Natural killer cell treated with Interleukin-12 subunit alpha and Interleukin-12 subunit beta and Interleukin-15 and Interleukin-18, amount 100 ng/mL, for 72 hours (primary cell): ENCODE measurements at places on chromosomes 4 and X. TPM values are rescaled to one million over a fixed set of nuclear protein-coding genes. Genes with fewer than 3 reads are reported as not detected.

TMEM154 gene
- 14.9 TPM for total RNA-seq

TAF7L gene
- 0.84 TPM for total RNA-seq

FHIP1A gene
- 0.12 TPM for total RNA-seq

DNA sequence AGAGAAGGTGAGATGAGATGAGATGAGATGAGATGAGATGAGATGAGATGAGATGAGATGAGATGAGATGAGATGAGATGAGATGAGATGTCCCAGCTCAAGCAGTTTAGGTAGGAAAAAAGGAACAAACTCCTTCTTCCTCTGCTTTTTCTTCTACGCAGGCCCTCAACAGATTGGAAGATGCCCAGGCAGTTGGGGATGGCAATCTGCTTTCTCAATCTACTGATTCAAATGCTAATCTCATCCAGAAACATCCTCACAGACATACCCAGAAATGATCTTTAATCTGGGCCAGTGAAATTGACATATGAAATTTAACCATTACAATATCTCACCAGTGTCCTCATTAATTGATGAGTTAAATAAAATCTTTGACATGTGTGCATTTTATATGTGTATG is 370.3 kb upstream of the SLC7A11 start:
- no peak for DNase-seq
- H3K27me3 ChIP-seq: no peaks in the 10 kb centered on the region
- no peak overlapping the region for H3K4me3 ChIP-seq
- no peaks in the 10 kb centered on the region for H3K36me3 ChIP-seq
- H3K27ac ChIP-seq: no peak overlapping the region

GRCh38 chr4:36111172-36111571 is 133.1 kb downstream of the ARAP2 start:
- no peaks in the 10 kb centered on the region for H3K27me3 ChIP-seq
- peaks cover 12% of the 10 kb centered on the region for H3K4me1 ChIP-seq
- no peak overlapping the region for H3K27ac ChIP-seq

DNA sequence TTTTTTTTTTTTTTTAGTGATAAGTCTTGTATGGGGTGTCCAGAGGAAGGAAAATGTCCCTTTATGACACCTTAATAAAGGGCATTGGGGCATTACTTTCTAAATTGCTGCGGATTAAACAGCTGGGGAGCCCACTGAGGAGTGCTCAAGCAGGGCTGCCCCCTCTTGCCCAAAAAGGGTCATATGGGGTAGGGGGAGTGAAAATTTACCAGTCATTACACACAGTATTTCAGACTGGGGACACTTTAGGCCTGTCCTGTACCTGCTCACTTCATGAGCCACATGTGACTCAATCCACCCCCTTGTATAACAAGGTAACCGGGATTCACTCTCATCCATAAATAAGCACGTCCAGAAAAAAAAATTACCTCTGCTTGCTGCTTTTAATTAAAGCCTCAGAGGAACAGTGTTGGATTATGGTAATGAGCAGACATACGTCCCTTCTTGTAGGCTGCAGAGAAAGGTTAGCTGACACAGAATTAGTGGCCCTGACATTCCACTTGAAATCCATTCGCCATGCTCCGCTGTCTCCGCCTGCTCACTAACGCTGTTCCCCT is 1.8 kb downstream of the PRDM8 start:
- H3K27ac ChIP-seq: no peak overlapping the region
- no peak for DNase-seq
- no peak overlapping the region for H3K4me3 ChIP-seq
- peaks cover 18% of the 10 kb centered on the region for H3K36me3 ChIP-seq
- H3K27me3 ChIP-seq: peaks cover 17% of the 10 kb centered on the region
- peaks cover 29% of the 10 kb centered on the region for H3K4me1 ChIP-seq

GRCh38 chr4:89295415-89295927 is 12.1 kb downstream of the GPRIN3 start:
- no peak overlapping the region for H3K27ac ChIP-seq
- DNase-seq: no peak
- peaks cover 77% of the 10 kb centered on the region for H3K4me1 ChIP-seq
- peak overlapping the region; percentile 92 for H3K4me3 ChIP-seq
- peaks cover 10% of the 10 kb centered on the region for H3K36me3 ChIP-seq
- no peaks in the 10 kb centered on the region for H3K27me3 ChIP-seq

GRCh38 chr4:94084155-94084554 is 123.5 kb upstream of the SMARCAD1 start:
- no peaks in the 10 kb centered on the region for H3K27me3 ChIP-seq
- no peaks in the 10 kb centered on the region for H3K4me1 ChIP-seq
- no peak overlapping the region for H3K27ac ChIP-seq
- H3K36me3 ChIP-seq: no peaks in the 10 kb centered on the region
- no peak for DNase-seq
- H3K4me3 ChIP-seq: no peak overlapping the region

GRCh38 chr4:171334549-171334948 is 478.7 kb upstream of the GALNTL6 start:
- no peak overlapping the region for H3K27ac ChIP-seq
- no peaks in the 10 kb centered on the region for H3K27me3 ChIP-seq
- H3K4me3 ChIP-seq: no peak overlapping the region
- H3K4me1 ChIP-seq: no peaks in the 10 kb centered on the region

- H3K4me1 ChIP-seq: no peaks in the 10 kb centered on the region
- H3K36me3 ChIP-seq: no peaks in the 10 kb centered on the region
- no peak for DNase-seq
- H3K27ac ChIP-seq: no peak overlapping the region
- H3K4me3 ChIP-seq: no peak overlapping the region
These were observed 8.7 kb downstream of the FHDC1 start for GRCh38 chr4:152944666-152945320.
